Neuronal stem cell (in vitro differentiated cells): ENCODE measurements at places on chromosomes 7 and 10.

- no peak for DNase-seq
These were observed 346.7 kb downstream of the NRG3 start for GRCh38 chr10:82221601-82222149.

GRCh38 chr7:2248984-2249694, 7.1 kb downstream of the NUDT1 start:
- no peak for DNase-seq

GRCh38 chr10:2985729-2986232, 81.6 kb upstream of the PFKP start:
- DNase-seq: no peak

- no peak for DNase-seq
These were observed 33.2 kb downstream of the SPAM1 start for GRCh38 chr7:123958186-123958703.

GRCh38 chr10:14060320-14061070, 270.2 kb downstream of the FRMD4A start:
- no peak for DNase-seq

- DNase-seq: peak; percentile 11
These were observed 40.9 kb downstream of the NSUN6 start for GRCh38 chr10:18610517-18610916.
